ENCODE measurements at places on chromosomes 16 and 17.

DNA sequence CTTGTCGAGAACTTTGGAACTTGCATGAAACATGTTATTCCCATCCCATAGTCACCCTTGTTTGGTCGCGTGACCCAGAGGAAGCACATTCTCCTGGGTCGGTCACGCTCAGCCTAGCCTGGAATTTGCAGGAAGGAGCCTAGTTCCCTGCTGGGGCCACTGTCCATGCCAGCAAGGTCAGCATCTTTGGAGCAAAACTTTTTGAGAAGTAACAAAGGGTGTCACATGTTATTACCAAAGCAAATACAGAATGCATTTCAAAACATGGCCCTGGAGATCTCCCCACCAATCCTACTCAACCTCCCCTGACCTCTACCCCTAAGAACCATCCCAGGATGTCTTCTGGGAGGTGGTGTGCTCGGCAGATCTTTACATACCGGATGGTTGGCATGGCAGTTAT, 26.2 kb upstream of the IRF8 start:
- DNase-seq: no peak

- peak; percentile 85 for DNase-seq
These were observed 432 bp downstream of the ZNF276 start for GRCh38 chr16:89721546-89722391.

GRCh38 chr17:46772475-46773220, 45.8 kb downstream of the WNT3 start:
- DNase-seq: no peak

DNA sequence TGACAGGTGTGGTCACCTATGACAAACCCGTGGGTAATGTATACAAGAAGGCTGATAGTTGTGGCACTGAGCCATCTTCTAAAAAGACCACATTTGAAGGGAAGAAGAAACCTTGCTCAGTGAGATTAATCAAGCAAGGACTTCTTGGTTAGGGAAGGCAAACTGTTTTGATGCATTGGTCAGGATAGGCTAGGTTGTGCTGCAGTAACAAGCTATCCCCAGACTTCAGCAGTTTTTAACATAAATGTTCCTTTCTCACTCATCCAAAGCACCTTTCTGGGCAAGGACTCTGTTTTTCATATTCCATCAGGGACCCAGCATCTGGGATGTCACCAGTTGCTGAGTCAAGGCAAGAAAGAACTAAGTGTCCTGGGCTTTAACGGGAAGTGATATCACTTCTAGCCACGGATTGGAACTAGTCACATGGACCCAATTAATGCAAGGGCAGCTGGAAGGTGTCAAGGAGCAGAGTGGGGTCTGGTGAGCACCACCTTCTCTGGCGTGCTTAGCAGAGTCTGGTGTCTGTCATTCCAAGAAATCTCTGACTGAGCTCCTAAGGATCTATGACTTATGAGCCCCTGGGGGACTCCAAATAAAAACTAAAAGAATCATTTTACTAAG, 52.0 kb upstream of the CCL2 start:
- no peak for DNase-seq

- no peak for DNase-seq
These were observed 86.4 kb upstream of the LGALS9 start for GRCh38 chr17:27544350-27545131.

DNA sequence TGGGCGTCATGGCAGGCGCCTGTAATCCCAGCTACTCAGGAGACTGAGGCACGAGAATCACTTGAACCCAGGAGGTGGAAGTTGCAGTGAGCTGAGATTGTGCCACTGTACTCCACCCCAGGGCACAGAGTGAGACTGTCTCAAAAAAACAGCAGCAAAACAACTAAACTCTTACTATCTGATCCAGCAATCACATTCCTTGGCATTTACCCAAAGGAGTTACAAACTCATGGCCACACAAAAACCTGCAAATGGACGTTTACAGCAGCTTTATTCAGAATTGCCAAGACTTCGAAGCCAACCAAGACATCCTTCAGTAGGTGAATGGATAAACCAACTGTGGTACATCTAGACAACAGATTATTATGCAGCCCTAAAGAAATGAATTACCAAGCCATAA, 4.0 kb downstream of the SIAH1 start:
- no peak for DNase-seq

- DNase-seq: no peak
These were observed 13.1 kb upstream of the ITGAL start for GRCh38 chr16:30459456-30459855.

DNA sequence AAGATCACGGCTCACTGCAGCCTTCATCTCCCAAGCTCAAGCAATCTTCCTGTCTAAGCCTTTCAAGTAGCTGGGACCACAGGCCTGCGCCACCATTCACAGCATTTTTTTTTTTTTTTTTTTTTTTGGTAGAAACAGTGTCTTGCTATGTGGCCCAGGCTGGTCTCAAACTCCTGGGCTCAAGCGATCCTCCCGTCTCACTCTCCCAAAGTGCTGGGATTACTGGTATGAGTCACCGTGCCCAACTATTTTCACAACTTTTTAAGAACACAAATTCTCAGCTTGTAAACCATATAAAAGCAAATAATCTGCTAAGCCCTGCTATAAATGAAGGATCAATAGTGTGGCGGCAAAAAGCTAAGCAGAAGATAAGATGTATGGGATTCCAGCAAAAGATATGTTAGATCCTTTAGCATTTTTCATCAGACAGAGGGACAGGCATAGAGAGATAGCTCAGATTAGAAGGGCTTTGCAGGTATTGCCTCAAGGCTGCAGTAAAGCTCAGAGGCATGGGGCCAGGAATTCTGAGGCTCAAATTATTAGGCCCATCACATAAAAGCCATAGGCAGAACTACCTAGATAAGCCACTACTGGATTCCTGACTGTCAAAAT, 55.1 kb downstream of the EMP2 start:
- DNase-seq: no peak

GRCh38 chr16:54744998-54745397, 185.7 kb upstream of the IRX5 start:
- DNase-seq: no peak

GRCh38 chr17:51261024-51261963, 948 bp downstream of the UTP18 start:
- peak; percentile 54 for DNase-seq

DNA sequence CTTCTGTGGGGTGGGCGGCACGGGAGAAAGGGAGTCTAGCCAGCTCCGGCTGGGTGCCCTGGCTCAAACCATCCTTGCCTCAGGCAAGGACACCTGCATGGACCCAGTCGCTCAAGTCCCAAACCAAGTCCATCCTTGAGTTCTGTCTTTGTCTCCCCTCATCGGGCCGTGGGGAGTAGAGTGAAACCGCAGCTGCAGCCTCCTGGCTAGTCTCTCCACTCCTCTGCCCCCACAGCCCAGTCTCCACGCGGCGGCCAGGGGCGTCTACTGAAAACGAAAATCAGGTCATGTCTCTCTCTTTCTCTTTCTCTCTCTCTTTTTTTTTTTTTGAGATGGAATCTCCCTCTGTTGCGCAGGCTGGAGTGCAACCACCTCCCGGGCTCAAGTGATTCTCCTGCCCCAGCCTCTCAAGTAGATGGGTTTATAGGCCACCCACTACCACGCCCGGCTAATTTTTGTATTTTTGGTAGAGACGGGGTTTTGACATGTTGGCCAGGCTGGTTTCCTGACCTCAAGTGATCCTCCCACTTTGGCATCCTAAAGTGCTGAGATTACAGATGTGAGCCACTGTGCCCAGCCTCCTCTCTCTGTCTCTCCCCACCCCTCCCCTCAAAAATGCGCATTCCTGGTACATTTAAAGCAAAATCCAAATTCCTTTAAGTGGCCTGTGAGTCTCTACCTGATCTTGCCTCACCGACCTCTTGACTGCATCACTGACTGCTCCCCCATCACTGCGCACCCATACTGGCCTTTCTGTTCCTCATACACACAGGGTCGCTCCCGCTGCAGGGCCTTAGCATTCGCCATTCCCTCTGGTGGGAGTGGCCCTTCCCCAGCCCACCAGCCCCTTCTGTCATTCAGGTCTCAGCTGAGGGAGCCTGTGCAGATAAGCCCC, 17.7 kb upstream of the RMI2 start:
- no peak for DNase-seq

DNA sequence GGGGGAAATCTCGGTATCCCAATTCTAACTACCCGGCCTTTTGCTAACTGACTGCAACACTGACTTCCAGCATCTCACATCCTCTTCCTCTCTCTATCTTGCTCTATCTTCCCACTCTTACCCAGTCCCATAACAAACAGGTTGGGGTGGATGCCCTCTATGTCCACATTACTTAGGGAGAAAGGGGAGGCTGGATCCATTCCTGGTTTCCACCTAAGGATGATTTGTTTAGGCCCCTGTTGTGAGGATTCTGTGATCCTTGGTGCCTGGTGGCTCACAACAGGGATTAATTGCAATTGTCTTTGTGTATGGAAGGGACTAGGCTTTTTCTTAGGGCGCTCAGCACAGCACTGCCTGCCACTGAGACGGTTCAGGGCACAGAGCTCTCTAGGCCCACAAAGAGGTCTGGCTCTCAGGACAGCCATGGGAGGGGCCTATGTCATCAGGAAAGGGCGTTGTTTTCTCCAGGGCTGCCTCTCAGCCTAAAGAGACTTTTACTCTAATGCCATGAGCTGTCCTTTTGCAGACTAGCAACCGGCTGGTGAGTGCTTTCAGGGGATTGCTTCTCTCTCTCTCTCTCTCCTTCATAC, 612.1 kb upstream of the SALL1 start:
- DNase-seq: no peak

GRCh38 chr17:28395968-28396367, 10.0 kb downstream of the SLC46A1 start:
- DNase-seq: no peak

DNA sequence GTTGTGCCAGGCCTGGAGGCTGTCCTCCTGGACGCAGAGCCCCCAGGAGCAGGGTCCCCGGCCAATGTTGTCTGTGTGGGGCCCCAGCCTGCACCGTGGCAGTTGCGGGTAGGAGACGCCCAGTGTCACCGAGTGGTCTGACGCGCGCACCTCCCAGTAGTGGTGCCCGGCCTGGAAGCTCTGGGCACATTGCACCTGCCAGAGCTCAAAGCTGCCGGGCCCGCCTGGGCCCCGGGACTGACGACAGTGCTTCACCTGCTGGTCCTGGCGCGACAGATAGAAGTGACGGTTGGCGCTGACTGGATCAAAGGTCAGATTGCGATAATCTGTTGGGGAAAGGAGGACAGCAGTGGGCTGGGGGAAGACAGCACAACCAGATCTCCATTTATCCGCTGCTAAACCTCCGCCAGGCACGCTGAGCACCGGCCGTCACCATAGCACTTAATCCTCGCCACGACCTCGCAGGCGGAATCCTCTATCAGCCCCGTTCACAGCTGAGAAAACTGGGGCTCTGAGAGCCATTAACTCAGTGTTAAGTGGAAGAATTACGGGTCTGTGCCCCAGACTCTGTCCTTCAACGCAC, 5.6 kb downstream of the TRIM65 start:
- DNase-seq: no peak

GRCh38 chr17:79795795-79796443, 958 bp downstream of the CBX8 start:
- DNase-seq: no peak
